ENCODE measurements at places on chromosomes 4 and X.
A peak's percentile ranks its signal among the peaks of the same experiment; 100 is the strongest.

DNA sequence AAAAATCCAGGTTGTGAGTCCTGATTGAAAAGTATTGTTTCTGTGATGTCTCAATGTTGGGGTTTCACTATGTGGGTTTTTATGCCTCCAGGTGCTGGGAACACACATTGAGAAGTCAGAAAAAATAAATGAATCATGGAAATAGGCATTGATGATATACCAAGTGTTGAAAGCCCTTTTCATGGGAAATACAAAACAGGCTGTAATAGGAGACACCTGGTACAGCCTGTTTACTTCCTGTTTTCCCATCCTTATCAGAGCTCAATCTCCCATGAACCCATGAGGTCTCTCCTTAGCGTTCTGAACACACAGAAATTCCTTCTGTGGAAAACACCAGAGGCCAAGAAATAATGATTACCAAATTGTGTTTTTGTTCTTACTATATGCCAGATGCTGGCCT lies 106.3 kb upstream of the BOD1L1 start:
- no peak for DNase-seq

GRCh38 chr4:17398805-17399204 lies 113.1 kb downstream of the QDPR start:
- DNase-seq = no peak

- DNase-seq = no peak
Measured at GRCh38 chr4:5783486-5783885, 72.5 kb downstream of the EVC start.

DNA sequence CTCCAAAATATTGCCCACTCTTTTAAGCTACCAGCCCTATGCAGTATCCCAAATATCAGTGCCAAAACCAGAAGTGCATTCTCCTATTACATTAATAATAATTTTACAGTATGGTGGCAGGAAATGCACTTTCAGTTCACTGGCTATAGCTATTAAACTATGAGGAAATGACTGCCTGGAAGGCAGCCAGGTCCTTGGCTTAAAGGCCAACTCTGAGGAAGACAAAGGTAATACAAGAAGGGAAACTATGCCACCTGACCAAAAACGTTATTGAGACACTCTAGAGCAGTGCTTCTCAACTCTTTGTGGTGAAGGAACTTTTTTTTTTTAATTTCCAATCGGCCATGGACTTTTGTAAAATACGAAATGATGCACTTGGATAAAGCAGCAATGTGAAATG lies 133.6 kb upstream of the VAMP7 start:
- no peak for DNase-seq

- no peak for DNase-seq
Measured at GRCh38 chr4:111267786-111268185, 644.9 kb upstream of the PITX2 start.

DNA sequence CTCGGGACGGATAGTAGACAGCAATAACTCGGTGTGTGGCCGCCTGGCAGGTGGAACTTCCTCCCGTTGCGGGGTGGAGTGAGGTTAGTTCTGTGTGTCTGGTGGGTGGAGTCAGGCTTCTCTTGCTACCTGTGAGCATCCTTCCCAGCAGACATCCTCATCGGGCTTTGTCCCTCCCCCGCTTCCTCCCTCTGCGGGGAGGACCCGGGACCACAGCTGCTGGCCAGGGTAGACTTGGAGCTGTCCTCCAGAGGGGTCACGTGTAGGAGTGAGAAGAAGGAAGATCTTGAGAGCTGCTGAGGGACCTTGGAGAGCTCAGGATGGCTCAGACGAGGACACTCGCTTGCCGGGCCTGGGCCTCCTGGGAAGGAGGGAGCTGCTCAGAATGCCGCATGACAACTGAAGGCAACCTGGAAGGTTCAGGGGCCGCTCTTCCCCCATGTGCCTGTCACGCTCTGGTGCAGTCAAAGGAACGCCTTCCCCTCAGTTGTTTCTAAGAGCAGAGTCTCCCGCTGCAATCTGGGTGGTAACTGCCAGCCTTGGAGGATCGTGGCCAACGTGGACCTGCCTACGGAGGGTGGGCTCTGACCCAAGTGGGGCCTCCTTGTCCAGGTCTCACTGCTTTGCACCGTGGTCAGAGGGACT lies 5.7 kb upstream of the MSANTD1 start:
- no peak for DNase-seq

- DNase-seq = no peak
Measured at GRCh38 chr4:3267576-3268394, 18.8 kb downstream of the MSANTD1 start.

GRCh38 chrX:120274958-120275357 lies 24.3 kb downstream of the ZBTB33 start:
- DNase-seq = no peak

DNA sequence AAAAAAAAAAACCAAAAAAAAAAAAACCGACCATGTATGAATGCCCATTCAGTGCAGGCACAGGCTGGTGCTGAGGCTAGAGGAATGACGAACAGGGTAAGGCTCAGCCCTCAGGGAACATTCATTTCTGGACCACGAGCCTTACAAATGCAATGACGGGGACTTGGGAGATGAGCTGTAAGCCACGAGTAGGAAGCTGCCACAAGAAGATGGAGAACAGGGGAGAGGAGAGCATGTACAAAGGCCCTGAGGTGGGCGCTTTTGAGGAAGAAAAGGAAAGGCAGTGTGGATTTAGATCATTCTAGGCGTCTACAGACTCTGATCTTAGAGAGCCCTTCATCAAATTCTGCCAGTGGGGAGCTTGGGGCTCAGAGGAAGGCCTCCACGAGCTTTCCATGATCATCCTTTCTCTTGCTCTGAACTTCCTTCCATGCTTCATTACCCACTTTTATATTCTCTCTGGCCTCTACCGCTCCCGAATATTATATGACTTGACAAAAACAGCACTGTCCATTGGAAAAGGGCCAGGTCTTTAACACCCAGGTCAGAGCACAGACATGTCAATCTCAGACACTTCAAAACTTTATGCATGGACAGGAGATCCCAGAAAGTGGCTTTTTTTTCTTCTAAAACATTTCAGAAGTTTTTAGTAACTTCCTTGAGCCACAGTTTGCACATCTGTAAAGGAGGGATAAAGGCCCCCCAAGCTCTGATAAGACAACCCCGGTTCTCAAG lies 3.3 kb upstream of the ZNF518B start:
- no peak for DNase-seq

DNA sequence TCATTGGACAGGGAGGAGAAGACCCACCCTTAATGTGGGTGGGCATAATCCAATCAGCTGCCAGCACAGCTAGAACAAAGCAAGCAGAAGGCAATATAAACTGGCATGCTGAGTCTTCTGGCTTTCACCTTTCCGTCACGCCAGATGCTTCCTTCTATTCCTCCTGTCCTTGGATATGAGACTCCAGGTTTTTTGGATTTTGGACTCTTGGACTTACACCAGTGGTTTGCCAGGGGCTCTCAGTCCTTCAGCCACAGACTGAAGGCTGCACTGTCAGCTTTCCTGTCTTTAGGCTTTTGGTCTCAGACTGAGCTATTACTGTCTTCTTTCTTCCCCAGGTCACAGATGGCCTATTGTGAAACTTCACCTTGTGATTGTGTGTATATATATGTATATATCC lies 32.2 kb upstream of the UGT2B4 start:
- DNase-seq = no peak

- DNase-seq = no peak
Measured at GRCh38 chr4:153798420-153798819, 9.5 kb upstream of the SFRP2 start.

GRCh38 chrX:18971506-18971905 lies 12.4 kb downstream of the PHKA2 start:
- peak; percentile 10 for DNase-seq

DNA sequence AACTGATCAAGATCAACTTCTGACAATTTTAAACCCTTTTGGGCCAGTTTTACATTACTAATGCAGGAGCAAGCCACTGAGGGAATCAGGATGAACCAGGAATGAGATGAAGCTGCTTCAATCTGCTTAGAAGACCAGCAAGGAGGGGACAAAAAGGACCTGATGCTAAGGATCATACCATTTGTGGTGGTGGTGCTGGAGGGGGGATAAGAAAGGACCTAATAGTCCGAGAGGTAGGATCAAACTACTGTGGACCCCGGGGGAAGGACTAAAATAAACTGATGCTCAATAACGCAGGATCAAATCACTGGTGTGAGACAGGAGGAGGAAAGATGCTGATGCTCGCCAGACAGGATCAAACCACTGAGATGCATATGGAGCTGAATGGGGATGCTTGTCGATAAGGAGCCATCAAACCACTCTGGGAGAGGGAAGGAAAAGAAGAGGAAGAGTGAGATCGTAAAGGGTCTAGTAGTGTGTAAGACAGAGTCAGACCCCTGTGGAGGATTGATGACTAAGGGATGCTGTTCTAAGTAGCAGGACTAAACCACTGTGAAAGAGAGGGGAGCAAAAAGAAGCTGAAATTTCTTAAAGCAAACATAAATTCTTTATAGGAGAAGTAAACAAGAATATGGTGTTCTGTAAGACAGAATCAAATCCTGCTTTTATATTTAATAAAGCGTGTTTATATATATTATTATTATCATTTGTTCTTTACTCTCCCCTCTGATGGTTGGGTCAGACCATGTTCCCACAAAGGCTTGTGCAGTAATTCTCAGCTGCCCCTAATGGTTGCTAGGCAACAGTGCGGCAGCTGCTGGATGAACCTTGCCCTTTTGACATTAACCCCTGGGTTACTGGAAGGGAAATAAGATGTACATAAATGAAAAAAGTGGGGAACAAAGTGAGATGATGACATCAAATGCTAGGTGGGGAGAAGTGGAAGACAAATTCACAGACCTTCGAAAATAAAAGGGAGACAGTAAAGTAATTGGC lies 432.5 kb upstream of the FGF16 start:
- DNase-seq = peak; percentile 89

DNA sequence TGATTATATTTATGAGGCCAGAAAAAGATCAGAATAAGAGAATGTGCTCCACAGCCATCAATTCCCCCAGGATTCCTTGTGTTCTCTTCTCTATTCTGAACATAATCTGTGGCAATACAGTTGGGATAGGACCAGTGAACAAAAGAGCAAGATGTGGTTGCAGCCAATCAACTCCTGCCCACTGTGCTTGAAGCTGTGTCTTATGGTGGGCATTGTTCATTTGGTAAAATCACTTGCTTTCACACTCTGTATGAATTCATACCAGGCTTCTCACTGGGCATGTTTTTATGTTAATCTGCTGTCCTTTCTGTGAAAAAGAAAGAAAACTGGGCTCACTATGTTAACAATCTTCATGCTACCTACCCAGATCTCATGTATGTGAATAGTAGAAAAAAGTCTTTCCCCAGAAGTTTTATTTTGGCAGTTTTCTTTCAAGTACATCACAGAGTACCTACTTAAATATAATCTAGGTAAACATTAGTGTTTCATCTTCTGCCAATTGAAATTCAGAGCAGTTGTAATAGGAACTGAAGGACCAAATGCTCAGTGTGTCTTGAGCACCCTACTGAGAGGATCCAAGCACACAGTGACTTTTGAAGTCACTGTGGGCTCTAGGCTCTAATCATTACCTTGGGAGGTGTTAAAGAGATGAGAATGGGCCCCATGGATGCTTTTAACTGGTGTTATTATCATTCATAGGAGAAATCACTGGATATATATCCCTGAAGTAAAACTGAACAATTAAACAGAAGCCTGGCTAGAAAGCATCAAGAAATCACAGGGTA lies 429.2 kb upstream of the TRAM1L1 start:
- no peak for DNase-seq

- peak; percentile 51 for DNase-seq
Measured at GRCh38 chrX:72297953-72298730, 7.6 kb downstream of the CITED1 start.

- no peak for DNase-seq
Measured at GRCh38 chr4:37674439-37674838, 11.7 kb downstream of the RELL1 start.

DNA sequence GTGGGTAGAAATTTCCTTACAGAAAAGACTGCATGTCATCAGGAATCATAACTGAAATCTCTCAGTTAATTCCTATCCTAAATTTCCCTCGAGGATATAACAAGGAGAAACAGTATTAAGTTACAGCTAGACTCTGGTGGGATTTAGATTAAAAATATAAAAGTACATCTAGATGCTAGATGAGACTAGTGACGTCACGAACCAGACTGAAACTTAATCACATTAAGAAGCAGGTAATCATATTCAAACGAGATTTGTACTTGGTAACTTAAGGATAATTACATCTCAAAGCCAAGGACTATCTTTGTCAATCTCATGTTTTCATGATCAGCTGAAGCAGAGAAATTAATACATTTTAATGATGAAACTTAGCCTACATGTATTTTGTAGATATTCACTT lies 130.6 kb downstream of the MTNR1A start:
- DNase-seq = peak; percentile 17

DNA sequence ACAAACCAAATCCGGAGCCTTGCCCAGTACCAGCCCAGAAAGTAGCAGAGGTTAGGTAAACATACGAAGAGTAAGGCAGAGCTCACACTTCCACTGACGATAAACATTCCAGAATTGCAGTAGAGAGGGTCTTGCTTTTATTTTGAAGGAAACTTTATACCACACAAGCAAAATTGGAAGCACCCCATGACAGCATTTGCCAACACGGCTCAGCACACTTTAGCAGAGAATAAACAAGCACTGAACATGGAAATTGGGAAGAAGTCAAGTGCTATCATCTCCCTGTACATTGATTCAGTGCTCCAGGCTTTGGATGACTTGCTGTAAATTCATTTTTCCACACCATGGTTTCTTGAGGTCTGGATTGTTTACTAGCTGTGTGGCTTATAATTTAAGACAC lies 160.7 kb upstream of the FAM47C start:
- no peak for DNase-seq

DNA sequence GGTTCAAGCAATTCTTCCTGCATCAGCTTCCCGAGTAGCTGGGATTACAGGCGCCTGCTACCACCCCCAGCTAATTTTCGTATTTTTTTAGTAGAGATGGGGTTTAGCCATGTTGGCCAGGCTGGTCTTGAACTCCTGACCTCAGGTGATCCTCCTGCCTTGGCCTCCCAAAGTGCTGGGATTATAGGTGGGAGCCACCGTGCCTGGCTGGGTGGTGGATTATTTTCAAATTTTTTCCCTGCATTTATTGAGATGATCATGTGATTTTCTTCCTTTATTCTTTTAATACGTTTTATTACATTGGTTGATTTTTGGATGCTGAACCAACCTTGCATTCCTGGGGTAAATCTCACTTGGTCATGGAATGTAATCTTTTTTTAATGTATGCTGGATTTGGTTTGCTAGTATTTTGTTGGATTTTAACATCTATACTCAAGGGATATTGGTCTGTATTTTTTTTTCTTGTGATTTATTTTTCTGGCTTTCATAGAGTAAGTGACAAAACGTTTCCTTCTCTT lies 30.9 kb downstream of the BMP2K start:
- DNase-seq = no peak

DNA sequence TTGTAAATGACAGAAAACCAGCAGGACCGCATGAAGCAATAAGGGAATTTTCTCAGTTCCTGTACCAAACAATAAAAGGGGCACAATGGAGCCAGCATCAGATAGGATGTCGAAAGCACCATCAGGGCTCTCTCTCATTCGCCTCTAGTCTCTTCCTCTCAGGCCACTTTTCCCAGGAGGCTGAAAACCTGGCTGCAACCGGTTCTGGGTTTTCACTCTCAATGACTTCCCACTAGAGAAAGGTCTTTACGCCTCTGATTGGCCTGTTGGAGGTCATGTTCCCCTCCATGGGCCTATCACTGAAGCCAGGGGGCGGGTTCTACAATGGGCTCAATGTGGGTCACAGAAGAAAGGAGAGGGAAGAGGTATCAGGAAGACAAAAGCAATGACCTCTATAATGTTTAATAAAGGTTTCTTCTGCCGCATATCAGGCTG lies 29.3 kb downstream of the ZNF827 start:
- peak; percentile 17 for DNase-seq
